MCF 10A (cell line): ENCODE measurements at places on chromosomes 12 and 14.

DNA sequence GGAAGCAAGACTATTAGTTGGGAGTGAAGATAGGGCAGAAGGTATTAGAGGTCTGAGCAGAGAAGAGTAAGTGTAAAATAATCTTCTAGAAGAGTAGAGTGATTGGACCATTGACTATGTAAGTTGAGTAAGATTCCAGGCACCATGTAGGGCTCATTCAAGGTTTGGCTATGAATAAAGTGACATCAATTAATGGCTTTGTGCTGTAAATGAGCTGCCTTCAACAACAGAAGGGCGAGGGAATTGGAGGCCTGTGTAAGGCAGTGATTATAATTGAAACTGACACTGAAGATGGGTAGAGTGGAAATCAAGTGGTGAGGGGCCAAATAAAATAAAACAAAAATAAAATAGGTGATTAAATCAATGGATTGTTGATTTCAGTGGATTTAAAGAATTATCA, 26.4 kb downstream of the PTPRQ start:
- H3K27me3 ChIP-seq = no peaks in the 10 kb centered on the region
- DNase-seq = no peak
- H3K4me3 ChIP-seq = no peak overlapping the region
- H3K4me1 ChIP-seq = no peaks in the 10 kb centered on the region

DNA sequence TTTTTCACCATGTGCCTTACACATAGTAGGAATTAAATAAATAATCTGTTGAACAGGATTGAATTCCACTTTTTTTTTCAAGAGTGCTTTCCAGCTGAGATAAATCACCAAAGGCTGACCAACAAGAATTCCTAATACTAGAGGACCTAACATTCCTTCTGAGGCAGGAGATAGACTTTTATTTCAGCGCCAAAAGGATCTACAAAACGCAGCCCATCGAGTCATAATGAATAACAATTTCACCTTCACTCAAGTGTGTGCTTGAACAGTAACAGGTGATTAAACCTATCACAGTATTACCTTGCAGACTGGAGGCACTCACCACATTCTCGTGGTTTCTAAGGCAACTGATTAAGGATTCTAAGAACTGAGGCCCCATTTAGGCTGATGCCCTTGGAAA, 224.3 kb upstream of the ATP2B1 start:
- H3K4me3 ChIP-seq = no peak overlapping the region
- no peak for DNase-seq
- no peaks in the 10 kb centered on the region for H3K36me3 ChIP-seq
- H3K4me1 ChIP-seq = no peaks in the 10 kb centered on the region
- no peak overlapping the region for H3K27ac ChIP-seq

DNA sequence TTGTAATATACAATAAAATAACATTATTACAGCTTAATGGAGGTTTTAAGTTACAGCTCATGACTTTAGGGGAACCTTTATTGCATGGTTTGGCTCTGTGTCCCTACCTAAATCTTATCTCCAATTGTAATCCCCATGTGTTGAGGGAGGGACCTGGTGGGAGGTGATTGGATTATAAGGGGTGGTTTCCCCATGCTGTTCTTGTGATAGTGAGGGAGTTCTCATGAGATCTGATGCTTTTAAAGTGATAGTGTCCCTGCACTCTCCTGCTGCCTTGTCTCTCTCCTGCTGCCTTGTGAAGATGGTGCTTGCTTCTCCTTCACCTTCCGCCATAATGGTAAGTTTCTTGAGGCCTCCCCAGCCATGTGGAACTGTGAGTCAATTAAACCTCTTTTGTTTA, 132.1 kb upstream of the SYT1 start:
- H3K36me3 ChIP-seq = no peaks in the 10 kb centered on the region
- H3K27ac ChIP-seq = no peak overlapping the region
- no peaks in the 10 kb centered on the region for H3K4me1 ChIP-seq
- DNase-seq = no peak

- H3K4me1 ChIP-seq = no peaks in the 10 kb centered on the region
- no peak for DNase-seq
- peaks cover 91% of the 10 kb centered on the region for H3K27me3 ChIP-seq
- H3K27ac ChIP-seq = no peak overlapping the region
- no peak overlapping the region for H3K4me3 ChIP-seq
Observed at GRCh38 chr12:117096501-117097042, 2.6 kb downstream of the TESC start.

- H3K27ac ChIP-seq = no peak overlapping the region
- peaks cover 4% of the 10 kb centered on the region for H3K36me3 ChIP-seq
- H3K4me1 ChIP-seq = peaks cover 10% of the 10 kb centered on the region
- no peak overlapping the region for H3K4me3 ChIP-seq
- no peaks in the 10 kb centered on the region for H3K27me3 ChIP-seq
Observed at GRCh38 chr14:100533656-100534485, 53.3 kb downstream of the BEGAIN start.

GRCh38 chr14:93431036-93431670, 414 bp downstream of the UNC79 start:
- peak; percentile 2 for DNase-seq
- H3K27ac ChIP-seq = no peak overlapping the region
- no peaks in the 10 kb centered on the region for H3K4me1 ChIP-seq

GRCh38 chr14:22837750-22838538, 1.6 kb downstream of the MMP14 start:
- DNase-seq = peak; percentile 72
- H3K36me3 ChIP-seq = peaks cover 43% of the 10 kb centered on the region
- peak overlapping the region; percentile 99 for H3K4me3 ChIP-seq
- H3K27ac ChIP-seq = peak overlapping the region; percentile 98
- H3K4me1 ChIP-seq = peaks cover 21% of the 10 kb centered on the region

DNA sequence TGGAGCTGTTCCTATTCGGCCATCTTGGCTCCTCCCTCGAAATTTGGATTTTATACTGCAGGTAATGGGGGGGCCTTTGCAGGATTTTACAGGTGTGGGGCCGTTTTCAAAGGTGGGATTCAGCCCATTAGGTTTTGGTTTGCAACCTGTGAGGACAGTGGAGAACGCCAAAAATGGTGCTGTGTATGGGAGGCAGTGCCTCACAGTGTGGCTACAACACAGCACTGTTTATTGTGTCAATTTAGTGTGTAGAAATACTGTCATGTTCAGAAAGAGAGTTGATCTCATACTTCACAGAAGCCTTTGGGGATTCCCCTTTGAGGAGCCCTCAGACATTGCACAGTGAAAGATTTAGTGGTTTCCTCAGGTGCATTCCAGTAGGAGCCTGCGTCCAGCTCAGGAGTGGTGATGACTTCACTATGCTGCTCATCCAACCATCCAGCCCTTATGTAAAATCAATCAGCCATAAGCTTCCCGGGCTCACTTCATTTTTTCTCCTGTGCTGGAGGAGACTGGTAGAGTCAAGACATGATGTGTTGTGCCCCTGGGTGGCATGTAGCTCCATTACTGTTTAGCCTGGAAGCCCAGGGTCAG, 92.7 kb upstream of the PRMT8 start:
- H3K4me3 ChIP-seq = no peak overlapping the region
- no peaks in the 10 kb centered on the region for H3K4me1 ChIP-seq
- no peak overlapping the region for H3K27ac ChIP-seq
- H3K27me3 ChIP-seq = peaks cover 12% of the 10 kb centered on the region
- H3K36me3 ChIP-seq = no peaks in the 10 kb centered on the region

- no peak overlapping the region for H3K4me3 ChIP-seq
- H3K27ac ChIP-seq = no peak overlapping the region
- H3K4me1 ChIP-seq = peaks cover 13% of the 10 kb centered on the region
- peak; percentile 55 for DNase-seq
Observed at GRCh38 chr14:51147183-51147582, 52.3 kb upstream of the TRIM9 start.

DNA sequence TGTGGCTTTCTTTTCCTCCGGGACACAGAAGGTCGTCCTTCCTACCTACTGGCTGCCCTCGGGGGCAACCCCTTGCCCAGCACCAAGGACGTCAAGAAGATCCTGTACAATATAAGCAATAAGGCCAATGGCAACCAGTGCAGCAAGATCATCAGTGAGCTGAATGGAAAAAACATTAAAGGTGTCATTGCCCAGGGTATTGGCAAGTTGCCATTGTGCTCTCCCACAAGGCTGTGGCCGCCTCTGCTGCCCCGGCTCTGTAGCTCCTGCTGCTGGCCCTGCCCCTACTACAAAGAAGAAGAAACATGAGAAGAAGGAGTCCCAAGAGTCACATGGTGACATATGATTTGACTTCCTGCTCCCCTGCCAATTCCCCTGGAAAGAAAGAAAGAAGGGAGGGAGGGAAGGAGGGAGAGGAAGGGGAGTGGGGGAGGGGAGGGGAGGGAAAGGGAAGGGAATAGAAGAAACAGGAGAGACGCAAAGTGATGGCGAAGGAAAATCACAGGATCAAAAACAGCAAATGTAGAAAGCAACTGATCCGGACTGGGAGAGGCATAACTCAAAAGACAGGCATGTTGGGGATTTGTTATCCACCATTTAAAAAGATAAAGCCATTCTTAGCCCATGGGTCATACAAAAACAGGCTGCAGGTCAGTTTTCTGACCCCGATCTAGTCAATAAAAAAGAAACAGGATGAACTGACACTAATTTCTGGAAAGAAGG, 61.3 kb upstream of the RESF1 start:
- H3K27me3 ChIP-seq = no peaks in the 10 kb centered on the region
- peaks cover 6% of the 10 kb centered on the region for H3K4me1 ChIP-seq
- DNase-seq = peak; percentile 33
- no peak overlapping the region for H3K27ac ChIP-seq

DNA sequence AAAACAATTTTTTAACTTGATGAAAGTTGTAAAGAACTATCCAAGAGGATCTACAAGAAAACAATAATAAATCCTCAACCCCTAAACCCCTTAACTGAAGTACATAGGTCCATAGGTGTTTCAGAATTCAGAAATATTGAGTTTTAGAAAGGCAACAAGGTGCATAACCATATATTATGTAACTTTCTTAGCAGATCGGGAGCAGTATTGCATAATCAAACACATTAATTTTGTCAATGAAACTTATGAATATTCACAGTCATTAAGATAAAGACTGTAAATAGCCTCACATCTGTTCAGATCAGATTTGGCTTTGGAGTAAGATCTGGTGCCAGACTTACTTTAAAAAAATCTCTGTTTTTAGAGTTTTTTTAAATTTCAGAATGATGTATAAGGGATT, 647.1 kb upstream of the FLRT2 start:
- H3K4me1 ChIP-seq = peaks cover 6% of the 10 kb centered on the region
- no peak overlapping the region for H3K27ac ChIP-seq
- no peaks in the 10 kb centered on the region for H3K27me3 ChIP-seq

GRCh38 chr14:63268771-63269170, 50.0 kb downstream of the GPHB5 start:
- no peaks in the 10 kb centered on the region for H3K27me3 ChIP-seq
- H3K4me3 ChIP-seq = no peak overlapping the region
- no peaks in the 10 kb centered on the region for H3K36me3 ChIP-seq
- DNase-seq = no peak
- H3K4me1 ChIP-seq = no peaks in the 10 kb centered on the region
- no peak overlapping the region for H3K27ac ChIP-seq

DNA sequence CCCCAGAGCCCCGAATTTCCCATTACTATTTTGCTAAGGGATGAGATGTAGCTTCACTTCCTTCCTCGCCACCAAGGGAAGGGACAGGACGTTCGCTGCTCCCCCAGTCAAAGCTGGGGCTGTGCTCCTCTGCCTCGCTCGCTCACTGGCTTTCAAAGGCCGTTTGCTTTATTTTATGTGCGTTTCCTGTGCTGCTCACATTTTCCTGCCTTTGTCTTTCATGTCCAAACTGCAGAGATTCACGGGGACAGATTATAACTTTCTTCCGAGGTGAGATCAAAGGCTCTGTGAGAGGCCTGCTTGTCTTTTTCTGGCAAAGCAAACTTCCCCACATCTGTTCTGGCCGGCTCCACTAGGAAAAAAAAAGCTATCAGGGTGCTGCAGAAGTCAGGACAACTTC, 76.0 kb upstream of the FZD10 start:
- H3K27me3 ChIP-seq = no peaks in the 10 kb centered on the region
- no peak overlapping the region for H3K4me3 ChIP-seq
- H3K4me1 ChIP-seq = peaks cover 13% of the 10 kb centered on the region
- peaks cover 6% of the 10 kb centered on the region for H3K36me3 ChIP-seq

DNA sequence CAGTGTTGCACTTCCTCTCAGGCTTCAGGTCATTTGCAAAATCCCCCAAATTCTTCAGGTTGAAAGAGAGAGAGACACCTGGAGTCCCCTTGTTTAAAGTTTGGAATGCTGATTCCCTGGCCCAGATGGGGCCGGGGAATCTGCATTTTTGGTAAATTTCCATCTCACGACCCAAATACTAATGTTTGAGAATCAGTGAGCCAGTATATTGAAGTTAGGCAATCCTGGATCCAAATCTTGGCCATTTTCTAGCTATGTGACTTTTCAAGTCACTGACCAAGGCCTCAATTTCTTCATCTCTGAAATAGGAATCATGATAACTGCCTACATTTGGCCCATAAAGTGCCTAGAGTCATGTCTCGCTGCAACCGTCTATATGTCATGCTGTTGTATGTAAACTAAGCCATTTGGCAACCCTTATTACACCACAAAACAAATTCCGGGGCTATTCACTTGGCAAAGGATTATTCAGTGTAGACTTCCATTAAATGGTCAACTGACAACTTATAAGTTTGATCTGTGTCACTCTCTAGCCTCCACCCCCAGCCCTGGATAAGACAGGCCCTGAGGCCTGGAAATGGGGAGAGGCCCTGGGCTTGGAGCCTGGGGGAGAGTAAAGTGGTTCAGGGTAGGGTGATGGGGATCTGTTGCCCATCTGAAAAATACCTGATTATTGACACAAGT, 3.7 kb upstream of the ZFP36L1 start:
- H3K4me3 ChIP-seq = peak overlapping the region; percentile 98
- peaks cover 18% of the 10 kb centered on the region for H3K4me1 ChIP-seq
- H3K36me3 ChIP-seq = peaks cover 36% of the 10 kb centered on the region
- no peaks in the 10 kb centered on the region for H3K27me3 ChIP-seq

DNA sequence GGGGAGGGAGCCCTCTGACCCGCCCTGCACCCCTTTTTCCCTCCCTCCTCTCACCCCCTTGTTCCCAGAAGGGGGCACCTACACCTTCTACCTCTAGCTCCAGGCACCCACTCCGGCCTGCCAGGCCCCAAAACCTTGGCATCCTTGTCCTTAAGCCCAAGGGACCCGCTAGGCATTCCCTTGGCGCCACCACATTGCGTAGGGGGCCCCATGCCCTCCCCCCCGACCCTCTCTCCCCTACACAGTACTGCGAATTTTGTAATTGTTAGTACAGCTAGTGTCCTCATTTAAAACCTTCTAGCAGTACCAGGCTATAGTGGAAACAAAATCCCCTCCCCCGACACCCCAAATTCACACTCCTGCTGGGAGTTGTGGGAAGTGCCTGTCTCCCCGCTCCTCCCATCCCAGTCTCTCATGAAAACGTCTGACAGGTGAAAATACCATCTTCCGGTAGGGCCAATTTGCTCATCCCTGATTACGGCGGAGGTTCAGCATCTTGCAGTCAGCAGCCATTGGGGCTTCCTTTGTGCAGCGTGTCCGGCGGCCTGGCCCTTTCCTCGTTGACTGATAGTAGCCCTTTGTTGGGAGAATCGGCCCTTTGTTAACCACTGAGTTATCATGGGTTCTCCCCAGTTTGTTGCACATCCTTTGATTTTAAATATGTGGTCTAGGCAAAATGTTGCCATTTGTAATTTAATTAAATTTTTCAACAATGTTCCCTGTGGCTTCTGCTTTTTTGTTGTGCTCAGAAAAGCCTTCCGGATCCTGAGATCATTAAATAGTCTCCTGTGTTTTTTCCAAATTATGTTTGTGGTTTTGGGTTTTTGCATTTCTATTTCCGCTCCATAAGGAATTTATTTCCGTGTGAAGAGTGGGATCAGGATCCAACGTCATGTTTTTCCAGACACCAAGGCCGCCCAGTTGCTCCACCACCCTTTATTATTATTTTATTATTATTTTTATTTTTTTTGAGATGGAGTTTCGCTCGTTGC, 7.9 kb upstream of the CEP170B start:
- H3K27ac ChIP-seq = no peak overlapping the region
- H3K27me3 ChIP-seq = no peaks in the 10 kb centered on the region
- DNase-seq = no peak
- H3K36me3 ChIP-seq = no peaks in the 10 kb centered on the region
- H3K4me1 ChIP-seq = no peaks in the 10 kb centered on the region
- H3K4me3 ChIP-seq = no peak overlapping the region
